BJ (cell line): ENCODE measurements at places on chromosomes 4 and X.
A peak's percentile ranks its signal among the peaks of the same experiment; 100 is the strongest.

DNA sequence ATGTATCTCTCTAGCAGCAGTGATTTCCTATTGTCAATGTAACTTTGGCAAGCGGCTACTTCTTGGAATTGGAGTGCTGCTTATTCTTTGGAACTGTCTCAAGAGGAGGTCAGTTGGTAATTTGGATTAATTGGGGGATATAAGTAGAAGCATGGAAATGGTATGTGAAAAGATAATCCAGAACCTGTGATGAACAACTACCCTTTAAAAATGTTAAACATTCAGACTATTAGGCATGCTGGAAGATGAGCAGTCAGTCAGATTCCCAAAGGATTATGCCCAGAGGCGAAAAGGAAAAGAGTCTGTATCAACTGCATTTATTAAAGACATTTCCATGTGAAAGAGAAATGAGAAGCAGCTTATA lies 62.5 kb downstream of the SEC24D start:
- DNase-seq = no peak

GRCh38 chrX:23932046-23932445 lies 24.2 kb downstream of the CXorf58 start:
- no peak for DNase-seq

GRCh38 chrX:72381439-72382201 lies 75.9 kb upstream of the CITED1 start:
- DNase-seq = no peak

GRCh38 chr4:126899331-126899801 lies 733.4 kb upstream of the INTU start:
- peak; percentile 66 for DNase-seq

GRCh38 chr4:47217291-47217690 lies 185.9 kb downstream of the GABRB1 start:
- DNase-seq = no peak

DNA sequence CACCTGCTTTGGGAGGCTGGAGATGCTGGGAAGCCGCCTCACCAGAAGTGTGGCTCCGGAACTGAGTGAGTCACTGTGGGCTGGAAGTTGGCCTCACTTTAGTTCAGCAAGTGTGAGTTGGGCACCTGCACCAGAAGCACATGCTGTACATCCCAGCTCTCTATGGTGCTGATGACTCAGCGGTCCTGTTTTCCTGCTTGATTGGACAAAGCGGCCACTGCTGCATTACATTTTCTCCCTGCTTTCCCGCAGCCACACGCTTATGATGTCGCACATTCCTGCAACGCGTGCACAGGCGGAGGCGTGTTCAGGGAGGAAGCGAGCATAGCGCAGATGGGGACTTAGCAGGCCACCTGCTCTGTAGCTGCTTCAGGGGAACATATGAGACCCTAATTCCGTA lies 26.7 kb upstream of the CLDN34 start:
- peak; percentile 13 for DNase-seq

DNA sequence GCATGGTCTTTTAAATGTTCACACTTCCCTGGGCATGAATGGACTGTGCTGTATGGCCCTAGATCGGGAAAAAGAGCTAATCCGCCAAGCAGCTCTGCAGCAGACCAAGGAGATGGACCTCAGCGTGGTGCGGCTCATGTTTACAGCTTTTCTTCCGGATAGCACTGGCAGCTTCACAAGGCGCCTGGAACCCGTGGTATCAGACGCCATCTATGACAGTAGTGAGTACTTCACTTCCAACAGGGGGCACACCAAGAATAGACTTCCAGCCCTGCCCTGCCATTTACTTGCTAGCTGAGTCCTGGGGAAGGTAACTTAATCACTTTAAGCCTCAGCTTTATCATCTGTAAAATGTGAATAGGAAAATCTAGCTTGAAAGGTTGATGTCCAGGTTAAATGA lies 77.7 kb downstream of the NFKB1 start:
- no peak for DNase-seq
